ENCODE measurements at places on chromosomes 5 and 9. TPM values are rescaled to one million over a fixed set of nuclear protein-coding genes. Genes with fewer than 3 reads are reported as not detected.

DNA sequence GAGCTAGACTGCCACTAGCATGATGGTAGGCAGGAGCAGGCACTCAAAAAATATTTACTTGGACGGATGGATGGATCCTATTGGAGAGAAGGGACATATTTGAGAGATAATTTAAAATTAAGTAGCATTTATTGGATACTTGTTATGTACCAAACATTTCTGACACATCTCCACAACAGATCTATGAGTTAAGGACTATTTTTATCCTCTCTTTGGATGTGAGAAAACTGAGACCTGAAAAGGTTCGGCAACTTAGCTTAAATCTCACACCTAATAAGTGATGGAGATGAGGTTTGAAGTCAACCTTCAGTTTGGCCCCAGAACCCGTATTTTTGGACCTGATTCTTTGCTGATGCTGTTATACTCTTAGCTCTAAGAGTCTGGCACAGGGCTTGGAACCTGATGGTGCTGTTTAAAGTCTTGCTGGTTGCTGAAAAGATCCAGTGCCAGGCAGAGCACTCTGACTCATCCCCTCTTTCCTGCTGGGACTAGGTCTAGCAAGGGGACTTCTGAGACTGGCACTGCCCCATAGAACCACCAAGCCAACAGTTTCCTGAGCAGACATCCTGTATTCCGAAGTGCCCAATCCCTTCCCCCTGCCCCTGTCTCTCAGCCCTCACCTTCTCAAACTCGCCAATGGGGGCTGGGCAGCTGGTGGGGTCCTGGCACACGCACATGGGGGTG is 15.6 kb downstream of the SPARC start:
- DNase-seq = no peak

DNA sequence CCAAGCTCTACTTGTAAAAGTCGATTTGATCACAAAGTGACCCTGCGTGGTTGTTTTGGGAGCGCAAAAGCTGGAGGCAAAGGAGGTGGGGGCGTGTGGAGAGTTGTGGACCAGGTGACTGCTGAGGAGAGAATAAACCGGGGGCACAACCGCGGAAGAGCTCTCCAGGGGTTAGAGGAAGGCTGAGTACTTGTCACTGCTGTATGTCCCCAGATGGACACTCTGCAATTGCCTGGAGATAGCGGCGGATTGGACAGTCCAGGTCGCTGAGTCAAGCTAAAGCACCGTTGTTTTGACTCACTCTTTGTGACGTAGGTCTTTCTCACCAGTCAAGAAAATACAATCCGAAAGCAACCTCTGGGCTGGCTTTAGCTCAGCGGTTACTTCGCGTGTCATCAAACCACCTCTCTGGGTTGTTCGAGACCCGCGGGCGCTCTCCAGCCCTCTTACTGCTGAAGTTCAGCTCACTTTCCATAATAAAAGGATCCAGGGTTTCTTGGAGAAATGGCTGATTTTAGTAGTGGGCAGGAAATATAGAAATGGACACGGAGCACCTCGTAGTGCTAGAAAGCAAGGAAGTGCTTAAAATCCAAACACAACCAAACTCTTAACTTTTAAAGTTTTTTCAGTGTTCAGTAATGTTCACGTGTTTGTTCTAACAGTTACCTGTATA is 25.7 kb downstream of the ZMAT2 start:
- peak; percentile 13 for DNase-seq

DNA sequence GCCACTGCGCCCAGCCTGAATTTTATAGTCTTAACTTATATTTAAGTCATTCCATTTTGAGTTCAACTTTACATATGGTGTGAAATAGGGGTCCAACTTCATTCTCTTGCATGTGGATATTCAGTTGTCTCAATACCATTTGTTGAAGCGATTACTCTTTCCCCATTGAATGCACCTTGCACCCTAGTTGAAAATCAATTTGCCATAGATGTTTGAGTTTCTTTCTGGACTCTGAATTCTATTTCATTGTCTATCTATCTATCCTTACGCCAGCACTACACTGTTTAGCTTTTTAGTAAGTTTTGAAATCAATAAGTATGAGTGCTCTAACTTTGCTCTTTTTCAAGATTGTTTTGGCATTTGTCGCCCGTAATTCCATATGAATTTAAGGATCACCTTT is 49.8 kb downstream of the TMOD1 start:
- DNase-seq = no peak

Gene CD274
- polyA plus RNA-seq = 0.76 TPM

Gene BARX1
- polyA plus RNA-seq = 0.57 TPM
